ENCODE measurements at places on chromosomes 2 and 18.

DNA sequence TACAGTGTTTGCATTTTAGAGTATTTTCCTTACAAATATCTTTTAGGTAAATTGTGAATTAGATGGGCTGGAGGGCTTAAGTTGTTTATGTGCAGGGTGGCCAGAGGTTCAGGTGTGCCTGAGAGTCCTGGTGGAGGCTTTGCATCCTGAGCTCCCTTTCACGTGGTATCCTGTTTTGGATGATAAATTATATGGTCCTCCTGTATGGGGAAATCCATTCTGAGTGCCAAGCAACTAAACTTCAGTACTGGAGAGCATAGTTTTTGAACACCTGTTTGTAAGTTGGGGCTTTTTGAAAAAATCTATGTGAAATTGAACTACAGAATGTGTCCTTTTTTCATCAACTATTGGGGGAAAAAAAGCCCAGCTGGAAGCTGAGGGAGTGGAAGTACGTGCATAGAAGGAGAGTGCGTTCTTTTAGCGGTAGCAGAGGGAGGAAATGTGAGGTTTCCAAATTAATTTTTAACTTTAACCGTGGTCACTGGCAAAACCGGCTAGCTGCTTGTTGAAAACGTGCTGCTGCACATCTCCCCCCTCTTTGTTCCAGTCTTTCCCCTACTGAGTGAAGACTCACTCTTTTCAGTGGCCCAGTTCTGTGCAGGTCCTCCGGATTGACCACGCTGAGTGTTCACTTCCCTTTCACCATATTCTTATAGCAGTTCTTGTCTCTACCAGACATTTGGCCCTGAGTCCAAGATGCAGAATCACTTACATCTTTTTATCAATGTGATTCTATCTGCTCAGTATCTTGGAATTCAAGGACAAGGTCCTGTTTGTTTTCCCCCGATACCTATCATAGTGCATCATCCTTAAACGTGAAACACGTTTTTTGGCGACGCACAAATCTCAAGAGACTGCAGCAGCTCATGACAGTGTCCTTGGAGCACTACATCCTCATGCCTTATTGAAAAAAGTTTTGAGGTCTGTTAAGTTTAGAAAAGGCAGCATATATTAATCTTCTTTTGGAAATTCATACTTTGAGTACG, 15.3 kb downstream of the CNOT11 start:
- no peak for DNase-seq

DNA sequence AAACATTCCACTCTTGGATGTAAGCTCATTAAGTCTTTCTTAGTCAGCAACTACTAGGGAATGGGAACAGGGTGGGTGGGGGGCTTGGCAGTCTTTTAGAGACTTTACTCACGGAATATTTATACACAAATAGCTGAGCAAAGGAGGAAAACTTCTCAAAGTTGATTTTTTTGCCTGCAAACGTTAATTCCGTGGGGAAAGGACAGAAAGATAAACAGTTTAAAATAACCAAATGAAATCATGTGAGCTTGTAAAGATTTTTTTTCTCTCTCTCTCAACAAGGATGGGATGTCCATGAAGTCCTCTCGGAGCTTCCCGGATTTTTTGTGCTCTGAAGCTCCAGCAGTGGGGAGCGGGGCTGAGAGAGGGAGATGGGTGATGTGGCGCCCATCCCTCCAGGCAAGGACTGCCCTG, 32.2 kb upstream of the MAT2A start:
- no peak for DNase-seq

DNA sequence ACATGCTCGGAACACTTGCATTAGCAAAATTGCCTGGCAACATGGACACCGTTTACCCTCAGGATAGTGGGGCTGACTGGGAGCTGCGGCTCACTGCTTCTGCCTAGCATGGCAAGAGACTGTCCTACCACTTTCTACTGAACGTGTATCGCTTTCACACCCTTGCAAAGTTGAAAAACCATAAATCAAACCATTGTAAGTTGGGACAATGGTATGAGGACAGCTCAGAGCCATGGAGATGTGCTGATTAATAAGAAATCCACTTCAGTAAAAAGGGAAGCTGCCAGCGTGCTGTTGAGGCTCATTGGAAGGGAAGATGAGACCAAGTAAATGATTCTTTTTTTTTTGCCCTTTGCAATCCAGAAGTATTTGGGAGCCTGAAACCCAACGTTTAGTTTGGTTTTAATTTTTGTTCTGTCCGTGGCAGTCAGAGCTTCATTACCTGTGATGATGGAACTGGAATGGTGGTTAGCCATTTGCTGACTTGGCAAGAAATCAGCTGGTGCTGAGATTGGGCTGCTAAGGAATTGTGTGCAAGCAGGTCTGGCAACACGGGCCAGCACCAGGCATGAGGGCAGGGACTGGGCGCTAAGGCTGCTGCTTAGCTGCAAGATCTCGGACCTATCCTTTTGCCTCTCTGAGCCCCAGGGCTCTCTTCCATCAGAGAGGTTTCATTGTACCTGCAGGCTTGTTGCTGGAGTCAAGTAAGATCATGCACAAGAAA, 75.5 kb upstream of the HS6ST1 start:
- DNase-seq, result no peak

GRCh38 chr18:61062258-61062657, 271.0 kb upstream of the CDH20 start:
- DNase-seq, result no peak

- no peak for DNase-seq
Observed at GRCh38 chr2:12173943-12174340, 427.5 kb downstream of the LPIN1 start.

GRCh38 chr2:112168422-112169124, 30.4 kb downstream of the FBLN7 start:
- no peak for DNase-seq

- DNase-seq, result no peak
Observed at GRCh38 chr2:39525636-39526412, 88.7 kb upstream of the MAP4K3 start.

- no peak for DNase-seq
Observed at GRCh38 chr2:59027320-59027719, 786.2 kb upstream of the FANCL start.

GRCh38 chr2:142180820-142181533, 50.2 kb upstream of the LRP1B start:
- DNase-seq, result no peak

DNA sequence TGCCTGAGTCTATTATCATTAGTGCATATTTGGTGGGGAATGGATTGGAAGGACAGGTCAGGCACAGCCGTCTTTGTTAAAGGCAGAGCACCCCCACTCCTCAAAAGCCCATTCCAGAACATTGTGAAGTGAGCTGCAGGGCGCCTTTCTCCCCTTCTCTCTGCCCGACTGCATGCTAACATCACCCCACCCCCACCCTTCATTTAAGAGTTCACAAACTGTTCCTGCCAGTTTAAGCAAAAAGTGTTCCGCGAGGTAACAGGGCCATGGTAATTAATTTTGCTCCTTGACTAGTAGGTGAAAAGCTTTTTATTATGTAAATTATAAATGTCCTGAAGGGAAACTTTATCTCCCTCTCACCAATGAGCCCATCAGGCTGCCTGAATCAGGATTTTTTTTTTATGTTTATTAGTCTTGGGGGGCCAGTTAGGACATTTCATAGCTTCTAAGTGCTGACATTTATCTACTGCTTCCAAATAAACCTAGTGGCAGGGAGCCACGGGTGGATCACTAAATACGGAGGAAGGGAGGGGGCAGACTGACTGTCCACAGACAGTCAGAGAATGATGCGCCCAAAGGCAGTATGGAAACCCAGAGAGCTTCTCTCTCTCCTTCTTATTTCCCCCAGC, 99.4 kb downstream of the FTCDNL1 start:
- no peak for DNase-seq

DNA sequence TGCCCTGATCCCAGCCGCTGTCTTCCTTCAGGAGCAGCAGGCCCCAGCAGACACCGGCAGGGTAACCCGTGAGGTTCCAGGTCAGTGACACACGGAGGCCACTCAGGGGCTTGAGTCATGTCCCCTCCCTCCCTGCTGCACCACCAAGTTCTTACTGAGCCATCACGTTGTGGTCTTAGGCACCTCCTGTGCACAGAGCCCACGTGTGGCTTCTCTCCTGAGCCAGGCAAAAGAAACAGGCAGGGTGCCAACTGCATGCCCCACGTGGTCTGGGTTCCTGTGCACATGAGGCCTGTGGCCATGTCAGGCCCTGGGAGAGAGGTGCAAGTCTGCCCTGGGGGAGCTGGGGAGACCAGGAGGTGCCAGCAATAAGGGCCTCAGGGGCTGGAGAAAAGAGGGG, 264.8 kb downstream of the KLHL29 start:
- DNase-seq, result no peak

All from CD4-positive, alpha-beta T cell treated with Interleukin-15 for 4 hours (primary cell).